Right atrium auricular region (tissue), 2 donors: ENCODE measurements at places on chromosomes 3 and 15.

DNA sequence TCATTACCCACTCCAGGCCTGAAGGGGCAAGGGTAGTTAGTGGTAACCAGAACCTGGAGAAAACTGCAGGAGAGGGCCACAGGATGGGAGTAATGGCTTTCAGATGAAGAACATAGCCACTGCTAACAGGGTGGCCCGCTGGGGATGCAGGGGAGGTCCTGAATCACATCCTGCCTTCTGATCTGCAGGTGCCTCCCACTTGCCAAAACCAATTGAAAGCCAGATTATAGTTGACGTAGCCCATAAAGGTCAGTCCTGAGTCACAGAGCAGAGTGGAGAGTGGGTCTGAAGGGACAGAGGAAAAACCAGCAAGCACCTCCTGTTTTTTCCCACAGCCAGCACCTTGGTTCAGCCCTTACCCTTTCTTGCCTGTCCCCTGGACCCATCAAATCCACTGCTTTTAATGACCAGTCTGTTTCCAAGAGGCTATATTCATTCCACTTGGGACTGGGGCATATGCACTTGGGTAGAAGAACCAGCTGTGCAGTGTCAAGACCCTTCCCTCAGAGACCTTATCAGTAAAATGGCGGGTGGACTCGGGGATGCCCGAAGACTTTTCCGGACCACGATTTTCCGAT lies 646 bp upstream of the SLC35G2 start:
- peak; percentile 86 for DNase-seq

- no peak for DNase-seq
These were observed 177.3 kb upstream of the DPH6 start for GRCh38 chr15:35723120-35723847.

GRCh38 chr15:58393241-58393662 lies 38.5 kb upstream of the LIPC start:
- no peak for DNase-seq

DNA sequence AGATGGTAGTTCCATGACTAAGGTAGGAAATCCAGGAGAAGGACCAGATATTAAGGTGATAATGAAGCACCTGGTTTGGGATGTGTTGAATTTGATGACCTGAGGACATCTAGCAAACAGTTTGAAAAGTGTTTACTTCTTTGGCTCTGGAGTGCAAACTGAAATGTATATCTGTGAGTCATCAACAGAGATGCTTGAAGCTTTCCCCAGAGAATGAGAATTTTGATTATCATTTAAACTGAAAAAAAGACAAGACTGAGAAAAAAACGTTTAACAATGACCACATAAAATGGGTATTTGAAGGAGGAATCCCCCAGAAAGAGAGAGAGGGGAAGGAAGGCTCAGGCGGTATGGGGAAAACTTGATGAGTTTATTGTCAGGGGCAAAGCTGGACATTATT lies 20.7 kb upstream of the GSK3B start:
- no peak for DNase-seq

DNA sequence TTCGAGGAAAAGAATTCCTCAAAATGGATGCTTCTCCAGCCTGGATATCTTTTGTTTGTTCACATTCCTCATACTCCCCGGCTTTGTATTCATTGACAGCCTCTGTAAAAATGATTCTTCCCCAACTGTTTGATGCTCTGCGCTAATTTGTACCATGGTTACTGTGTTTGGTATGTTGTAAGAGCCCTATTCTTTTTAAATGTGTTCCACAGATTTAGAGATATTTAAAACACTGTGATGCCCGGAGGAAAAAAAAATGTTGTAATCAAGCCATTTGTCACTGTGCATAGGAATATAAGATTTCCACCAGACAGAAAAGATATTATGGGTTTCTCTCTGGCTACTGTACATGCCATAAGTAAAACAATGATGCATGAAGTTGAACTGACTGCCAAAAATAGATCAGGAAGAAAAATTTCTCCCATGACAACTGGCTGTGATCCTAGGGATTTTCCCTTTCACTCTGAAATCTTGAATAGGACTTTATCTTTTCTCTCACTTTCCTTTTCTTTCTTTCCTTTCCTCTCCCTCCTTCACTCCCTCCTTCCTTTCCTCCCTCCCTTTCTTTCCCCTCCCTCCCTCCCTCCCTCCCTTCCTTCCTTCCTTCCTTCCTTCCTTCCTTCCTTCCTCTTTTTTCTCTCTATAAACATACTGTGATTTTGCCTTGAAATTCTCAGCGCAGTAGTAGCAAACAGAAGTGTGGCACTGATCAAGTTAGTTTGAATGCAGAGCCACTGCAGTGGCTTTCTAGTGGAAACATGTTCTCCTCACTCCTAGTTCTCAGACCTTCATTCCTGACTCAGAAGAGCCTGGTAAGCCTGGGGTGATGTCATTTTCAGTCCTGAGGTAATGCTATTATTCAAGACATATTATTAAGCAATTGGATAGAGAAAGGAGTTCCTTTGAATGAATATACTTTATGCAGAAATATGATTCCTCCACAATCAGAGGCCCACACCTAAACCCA lies 254.9 kb upstream of the TBL1XR1 start:
- DNase-seq: no peak

GRCh38 chr3:70999730-71000129 lies 583.8 kb downstream of the FOXP1 start:
- no peak for DNase-seq

- no peak for DNase-seq
These were observed 573.3 kb upstream of the TBL1XR1 start for GRCh38 chr3:177770383-177771230.

DNA sequence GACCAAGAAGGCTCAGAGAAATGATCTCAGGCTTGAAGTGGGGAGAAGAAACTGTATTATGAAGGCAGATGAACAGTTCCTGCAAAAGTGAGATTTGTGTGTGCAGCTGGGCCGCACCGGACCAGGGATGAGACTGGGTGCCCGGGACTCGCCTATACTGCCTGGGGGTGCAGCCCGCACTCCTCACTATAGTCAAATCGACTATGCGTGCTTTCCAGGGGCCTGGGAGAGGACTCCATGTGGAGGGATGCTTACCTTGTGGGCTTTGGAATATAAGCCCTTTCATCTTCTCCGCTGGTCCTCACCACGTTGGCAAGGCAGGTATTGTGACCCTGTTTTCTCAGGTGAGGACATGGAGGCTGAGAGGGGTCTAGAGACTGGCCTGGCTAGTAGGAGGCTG lies 32.9 kb upstream of the APOD start:
- no peak for DNase-seq

DNA sequence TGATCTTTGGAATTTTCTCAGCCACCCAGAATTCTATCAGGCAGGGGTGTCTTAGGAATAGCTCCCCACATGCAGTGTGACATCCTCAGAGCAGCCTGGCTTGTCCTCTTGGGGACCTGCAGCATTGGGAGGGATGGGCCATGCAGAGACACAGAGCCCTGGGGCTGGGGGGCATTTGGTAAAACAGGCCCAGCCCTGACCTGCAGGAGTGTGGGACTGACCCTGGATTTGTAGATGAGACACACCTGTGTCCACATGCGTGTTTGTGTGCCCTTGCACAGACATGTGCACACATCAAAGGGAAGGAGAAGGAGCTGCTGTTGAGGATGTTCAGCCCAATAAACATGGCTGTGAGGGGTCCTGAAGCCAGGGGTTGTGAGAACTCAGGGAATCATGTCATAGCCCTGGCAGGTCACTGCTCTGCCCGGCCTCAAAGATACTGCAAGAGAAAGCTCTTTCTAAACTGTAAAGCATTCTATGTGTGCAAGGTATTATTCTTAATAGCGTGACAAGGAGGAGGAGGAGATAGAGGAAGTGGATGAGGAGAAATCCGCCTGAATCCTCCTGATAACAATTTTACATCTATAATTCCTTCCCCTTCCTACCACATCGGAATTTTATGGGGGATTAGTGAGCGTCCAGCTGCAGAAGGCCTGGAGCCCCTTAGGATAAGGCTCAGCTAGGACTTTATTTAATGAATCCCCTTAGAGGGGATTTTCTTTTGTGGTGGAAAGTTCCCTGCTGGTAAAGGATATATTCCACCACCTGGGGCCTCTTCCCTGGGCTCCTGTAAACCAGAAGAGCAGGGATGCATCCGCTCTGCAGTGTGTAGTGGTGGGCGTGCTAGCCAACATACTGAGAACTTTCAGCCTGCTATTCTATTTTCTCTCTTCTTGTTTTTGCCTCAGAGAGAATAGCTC lies 245.5 kb downstream of the EPHB1 start:
- no peak for DNase-seq

- DNase-seq: no peak
These were observed 36.3 kb upstream of the FBXL22 start for GRCh38 chr15:63560741-63561448.

DNA sequence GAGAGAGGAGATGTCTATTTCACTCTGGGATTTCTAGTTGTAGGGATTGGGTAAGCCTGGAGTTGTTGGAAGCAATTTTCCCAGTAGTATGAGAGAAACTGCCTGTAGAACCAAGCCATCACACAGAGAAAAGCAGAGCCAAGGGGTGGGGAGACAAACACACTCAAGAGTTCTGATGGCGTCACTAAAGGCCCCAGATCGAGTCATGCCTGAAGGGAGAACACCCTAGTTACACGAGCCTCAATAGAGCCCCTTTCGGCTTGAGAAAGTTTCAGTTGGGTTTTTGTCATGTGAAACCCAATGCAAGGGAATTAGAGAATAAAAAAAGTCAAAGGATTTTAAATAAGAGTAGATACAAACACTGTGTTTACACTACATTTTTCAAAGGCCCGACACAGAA lies 66.1 kb upstream of the PFN2 start:
- no peak for DNase-seq

- no peak for DNase-seq
These were observed 53.1 kb upstream of the ULK4 start for GRCh38 chr3:42014921-42015533.

GRCh38 chr15:79065706-79066376 lies 24.7 kb downstream of the RASGRF1 start:
- DNase-seq: no peak

- no peak for DNase-seq
These were observed 162.6 kb downstream of the IL1RAP start for GRCh38 chr3:190676481-190676880.

GRCh38 chr3:133881492-133881891 lies 14.2 kb downstream of the RAB6B start:
- no peak for DNase-seq

DNA sequence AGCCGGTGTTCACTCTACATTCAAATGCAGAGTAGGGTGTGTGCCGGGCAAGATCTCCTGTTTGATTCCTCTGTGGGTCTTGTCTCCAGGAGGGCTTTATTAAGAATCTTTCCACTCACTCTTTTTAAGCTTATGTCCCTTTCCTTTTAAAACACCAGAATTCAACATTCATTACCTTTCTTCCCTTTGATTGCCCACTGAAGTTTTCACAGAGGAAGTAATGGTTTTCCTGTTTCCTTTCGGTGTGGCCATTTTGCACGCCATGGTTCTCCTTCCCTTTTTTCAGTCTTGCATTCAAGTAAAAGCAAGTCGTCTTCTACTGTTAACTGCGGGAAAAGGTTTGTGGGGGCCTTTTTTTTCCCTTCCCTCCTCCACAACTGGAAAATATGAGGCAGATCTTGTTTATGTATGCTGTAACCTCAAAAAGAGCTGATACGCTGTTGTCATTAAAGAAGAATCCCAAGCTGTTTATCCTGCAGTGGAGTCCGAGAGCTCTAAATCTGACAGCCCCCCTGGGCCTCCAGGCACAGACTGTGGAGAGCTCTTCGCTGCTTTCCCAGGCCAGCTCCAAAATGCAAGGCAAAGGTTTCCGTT lies 40.5 kb downstream of the FILIP1L start:
- DNase-seq: no peak

DNA sequence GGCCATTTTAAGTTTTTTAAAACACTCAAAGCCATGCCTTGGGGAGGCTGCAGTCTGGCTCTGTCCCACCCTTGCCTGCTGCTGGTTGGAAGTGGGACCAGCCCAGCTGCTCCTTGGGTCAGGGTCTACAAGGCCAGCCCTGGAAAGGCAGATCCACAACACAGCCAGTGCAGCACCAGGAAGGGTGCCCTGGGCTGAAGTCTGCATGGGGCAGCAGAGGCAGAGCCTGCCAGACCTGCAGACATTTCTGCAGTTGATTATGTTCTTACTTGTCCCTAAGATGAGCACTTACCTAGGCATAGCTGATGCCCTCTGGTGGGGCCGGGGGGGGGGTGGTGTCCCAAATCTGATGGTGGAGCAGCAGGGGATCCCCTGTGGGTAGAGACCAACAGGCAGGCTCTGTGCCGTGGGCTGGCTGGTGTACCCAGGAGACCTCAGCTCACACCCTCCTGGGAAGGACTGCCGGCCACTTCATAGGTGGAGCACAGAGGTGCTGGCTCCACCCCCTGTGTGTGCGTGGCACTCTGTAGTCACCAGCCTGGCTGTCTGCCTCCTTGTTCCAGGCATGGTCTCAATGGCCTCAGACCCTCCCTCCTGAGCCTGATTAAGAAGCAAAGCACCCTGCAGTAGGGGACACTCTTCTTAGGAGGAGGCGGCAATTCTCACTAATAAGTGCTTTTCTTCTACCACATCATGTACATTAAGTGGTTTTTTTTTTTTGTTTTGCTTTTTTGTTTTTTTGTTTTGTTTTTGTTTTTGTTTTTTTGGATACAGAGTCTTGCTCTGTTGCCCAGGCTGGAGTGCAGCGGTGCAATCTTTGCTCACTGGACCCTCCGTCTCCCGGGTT lies 97.4 kb upstream of the KLF13 start:
- no peak for DNase-seq

GRCh38 chr3:54053211-54053610 lies 69.1 kb upstream of the CACNA2D3 start:
- DNase-seq: no peak

- peak; percentile 89 for DNase-seq
These were observed 95.7 kb downstream of the CPN2 start for GRCh38 chr3:194255252-194256039.

DNA sequence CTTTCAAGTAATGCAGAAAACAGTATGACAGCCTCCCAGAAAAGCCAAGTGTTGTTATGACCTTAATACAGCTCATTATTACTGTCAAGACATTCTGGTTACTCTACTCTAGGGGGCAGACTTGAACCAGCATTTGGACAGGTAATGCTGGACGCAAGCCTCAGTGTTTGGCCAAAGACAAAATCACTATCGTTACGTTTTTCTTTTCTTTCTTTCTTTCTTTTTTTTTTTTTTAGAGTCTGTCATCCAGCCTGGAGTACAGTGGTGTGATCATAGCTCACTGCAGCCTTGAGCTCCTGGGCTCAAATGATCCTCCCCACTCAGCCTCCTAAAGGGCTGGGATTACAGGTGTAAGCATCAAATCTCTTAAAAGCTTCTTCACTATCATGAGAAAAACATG lies 29.4 kb upstream of the TMEM45A start:
- DNase-seq: no peak

- DNase-seq: no peak
These were observed 816.0 kb downstream of the SQOR start for GRCh38 chr15:46450810-46451182.

- no peak for DNase-seq
These were observed 27.5 kb downstream of the HERC1 start for GRCh38 chr15:63805993-63806980.

GRCh38 chr3:129224984-129225393 lies 24.4 kb upstream of the COPG1 start:
- DNase-seq: peak; percentile 89

DNA sequence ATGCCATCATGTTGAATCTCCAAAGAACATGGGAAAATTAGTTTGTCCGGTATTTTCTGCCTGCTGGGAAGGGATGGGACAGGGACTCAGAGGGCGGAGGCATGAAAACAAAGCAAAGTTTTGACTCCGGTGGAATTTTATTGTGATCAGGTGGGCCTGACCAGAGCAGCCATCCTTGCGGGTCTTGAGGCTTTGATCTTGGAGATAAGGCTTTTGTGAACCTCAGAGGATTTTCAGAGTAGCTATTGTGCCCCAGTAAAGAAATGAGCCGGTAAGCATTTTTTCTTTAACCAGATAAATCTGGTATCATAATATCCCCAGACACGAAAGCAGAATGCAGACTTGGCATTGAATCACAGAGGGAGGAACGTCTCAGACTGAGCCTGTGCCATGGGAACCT lies 99.4 kb upstream of the TNIK start:
- DNase-seq: no peak
